ENCODE measurements at places on chromosomes 16 and 17.
A peak's percentile ranks its signal among the peaks of the same experiment; 100 is the strongest.

GRCh38 chr17:16150251-16150856, 65.0 kb downstream of the NCOR1 start:
- peaks cover 88% of the 10 kb centered on the region for H3K36me3 ChIP-seq
- H3K4me3 ChIP-seq, result no peak overlapping the region

DNA sequence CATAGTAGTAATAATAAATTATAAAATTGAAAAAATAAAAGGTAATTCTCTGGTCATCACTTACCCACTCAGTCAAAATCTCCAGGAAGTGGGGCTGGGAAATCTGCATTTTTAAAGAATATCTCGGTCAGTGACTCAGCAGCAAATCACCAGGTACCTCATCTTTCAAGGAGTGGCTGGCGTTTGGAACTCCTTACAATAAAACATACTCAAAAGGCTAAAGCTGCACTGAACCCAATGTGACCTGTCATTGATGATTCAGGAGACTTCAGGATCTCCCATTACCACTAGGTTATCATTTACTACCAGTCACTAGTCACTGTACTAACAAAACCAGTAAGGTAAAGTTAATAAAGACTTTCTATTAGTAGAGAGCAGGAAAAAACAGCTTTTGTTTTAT, 21.5 kb upstream of the RFFL start:
- H3K4me3 ChIP-seq, result peak overlapping the region; percentile 26
- peaks cover 89% of the 10 kb centered on the region for H3K4me1 ChIP-seq
- peaks cover 12% of the 10 kb centered on the region for H3K36me3 ChIP-seq
- DNase-seq, result no peak

DNA sequence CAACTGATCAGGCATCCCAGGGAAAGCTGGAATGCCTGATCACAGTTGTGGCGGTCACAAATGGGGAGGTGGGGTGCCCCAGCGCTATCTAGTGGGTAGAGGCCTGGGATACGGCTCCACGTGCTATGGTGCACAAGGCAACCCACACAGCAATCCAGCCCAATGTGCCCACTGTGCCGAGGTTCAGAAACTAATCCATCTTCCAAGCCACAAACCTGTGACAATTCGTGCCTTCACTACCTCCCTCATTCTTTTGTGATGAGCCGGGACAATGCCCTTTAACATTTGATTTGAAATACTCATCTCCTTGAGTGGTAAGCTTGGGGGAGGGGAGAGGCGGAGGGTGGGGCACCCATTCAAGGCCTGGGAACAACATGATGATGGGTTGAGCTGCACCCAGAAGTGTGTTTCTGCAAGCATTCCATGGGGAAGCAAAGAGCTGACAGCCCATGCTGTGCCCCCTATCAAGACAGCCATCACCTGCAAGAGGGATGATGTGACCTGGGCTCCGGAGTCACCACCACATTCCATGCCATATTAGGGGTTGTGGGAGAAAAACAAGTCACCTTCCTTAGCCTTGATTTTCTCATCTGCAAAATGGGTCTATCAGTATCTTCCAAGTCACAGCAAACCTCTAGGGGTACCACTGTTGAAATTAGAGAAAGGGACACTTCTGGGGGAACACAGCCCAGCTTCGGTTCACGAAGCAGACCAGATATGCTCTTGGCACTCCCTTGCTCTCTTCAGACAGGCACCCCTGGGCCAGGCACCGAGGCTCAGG, 3.7 kb downstream of the ELOB start:
- no peak for DNase-seq
- no peak overlapping the region for H3K4me3 ChIP-seq
- no peaks in the 10 kb centered on the region for H3K27me3 ChIP-seq
- H3K4me1 ChIP-seq, result peaks cover 47% of the 10 kb centered on the region
- peak overlapping the region; percentile 78 for H3K27ac ChIP-seq
- H3K36me3 ChIP-seq, result peaks cover 92% of the 10 kb centered on the region

DNA sequence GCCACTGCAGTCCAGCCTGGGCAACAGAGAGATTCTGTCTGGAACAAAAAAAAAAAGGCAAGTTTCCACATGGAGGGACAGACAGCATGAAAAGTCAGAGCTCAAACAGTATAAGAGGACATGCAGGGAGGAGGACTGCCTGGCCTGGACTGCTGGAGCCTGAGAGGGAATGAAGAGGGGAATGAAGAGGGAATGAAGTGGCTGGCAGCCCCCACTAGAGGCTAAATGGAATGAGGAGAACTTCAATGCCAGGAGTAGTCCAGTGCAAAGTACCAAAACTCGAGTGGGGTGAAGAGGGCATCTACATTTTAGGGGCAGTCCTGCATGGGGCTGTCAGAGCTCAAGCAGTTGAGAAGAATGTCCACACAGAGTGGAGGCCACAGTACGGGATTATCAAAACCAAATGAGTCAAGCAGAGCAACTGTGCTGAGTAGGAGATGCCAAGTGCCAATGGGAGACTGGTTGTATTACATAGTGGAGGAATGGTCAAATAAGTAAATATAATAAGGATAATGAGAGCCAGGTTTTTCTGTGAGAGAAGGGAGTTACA, 22.9 kb downstream of the IKZF3 start:
- H3K4me1 ChIP-seq, result peaks cover 57% of the 10 kb centered on the region
- peak overlapping the region; percentile 70 for H3K27ac ChIP-seq
- H3K4me3 ChIP-seq, result no peak overlapping the region
- peaks cover 93% of the 10 kb centered on the region for H3K36me3 ChIP-seq
- DNase-seq, result no peak
- no peaks in the 10 kb centered on the region for H3K27me3 ChIP-seq

DNA sequence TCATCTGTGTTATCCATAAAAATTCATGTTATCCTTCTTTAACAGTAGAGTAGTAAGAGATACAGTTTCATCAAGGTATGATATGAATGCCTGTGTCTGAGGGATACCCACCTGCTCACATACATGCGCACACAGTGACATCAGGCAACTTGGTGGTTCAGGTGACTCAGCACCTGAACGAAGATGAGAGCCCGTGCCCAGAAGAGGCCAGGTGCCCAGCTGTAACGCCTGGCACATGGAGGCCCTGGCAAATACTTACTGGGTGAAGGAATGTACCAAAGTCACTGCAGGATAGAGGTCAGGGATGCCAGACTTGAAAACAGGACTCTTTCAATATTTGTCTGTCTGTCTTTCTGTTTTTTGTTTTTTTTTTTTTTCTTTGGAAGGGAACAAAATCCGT, 72.6 kb upstream of the LGALS9 start:
- no peaks in the 10 kb centered on the region for H3K27me3 ChIP-seq
- peaks cover 24% of the 10 kb centered on the region for H3K4me1 ChIP-seq
- DNase-seq, result no peak
- no peak overlapping the region for H3K4me3 ChIP-seq
- H3K27ac ChIP-seq, result peak overlapping the region; percentile 5

DNA sequence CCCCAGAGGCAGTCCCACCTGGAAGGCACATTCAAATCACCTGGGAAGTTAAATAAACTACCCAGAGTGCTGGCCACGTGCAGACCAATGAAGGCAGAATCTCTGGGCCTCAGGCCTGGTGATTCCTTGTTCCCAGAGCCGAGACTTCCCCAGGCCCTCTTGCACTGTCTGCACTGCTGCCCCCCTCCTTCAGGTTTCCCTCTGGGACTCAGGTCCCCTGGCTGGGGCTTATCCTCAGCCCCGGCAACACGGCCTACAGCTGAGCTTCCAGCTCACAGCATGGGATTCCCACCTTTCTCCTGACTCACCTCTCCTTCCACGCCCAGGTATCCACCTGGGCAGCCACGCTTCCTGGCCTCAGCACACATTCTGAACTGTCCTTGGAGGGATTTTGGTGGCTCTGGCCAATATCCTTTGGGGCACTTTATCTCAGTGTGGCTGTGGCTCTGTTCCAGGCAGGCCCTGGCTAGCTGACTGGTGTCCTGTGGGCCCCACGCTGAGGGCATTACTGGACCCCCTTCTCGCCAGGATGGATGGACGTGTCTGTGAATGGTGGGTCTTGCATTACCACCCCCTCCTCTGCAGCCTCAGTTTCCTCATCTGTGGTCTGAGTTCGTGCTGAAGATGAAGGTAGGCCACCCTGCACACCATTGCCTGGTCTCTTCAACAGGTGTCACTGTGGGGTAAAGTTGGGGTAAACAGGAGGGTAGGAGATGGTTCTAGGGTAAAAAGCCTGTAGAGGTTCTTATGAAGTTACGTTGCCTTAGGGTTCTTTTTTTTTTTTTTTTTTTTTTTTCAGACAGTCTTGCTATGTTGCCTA, 165.7 kb downstream of the IRF8 start:
- no peaks in the 10 kb centered on the region for H3K36me3 ChIP-seq
- H3K27ac ChIP-seq, result no peak overlapping the region
- no peaks in the 10 kb centered on the region for H3K4me1 ChIP-seq
- H3K4me3 ChIP-seq, result no peak overlapping the region

GRCh38 chr16:78385086-78385805, 285.8 kb downstream of the WWOX start:
- no peak overlapping the region for H3K4me3 ChIP-seq
- DNase-seq, result no peak
- H3K27me3 ChIP-seq, result no peaks in the 10 kb centered on the region
- H3K36me3 ChIP-seq, result peaks cover 24% of the 10 kb centered on the region
- peaks cover 2% of the 10 kb centered on the region for H3K4me1 ChIP-seq
- H3K27ac ChIP-seq, result no peak overlapping the region

DNA sequence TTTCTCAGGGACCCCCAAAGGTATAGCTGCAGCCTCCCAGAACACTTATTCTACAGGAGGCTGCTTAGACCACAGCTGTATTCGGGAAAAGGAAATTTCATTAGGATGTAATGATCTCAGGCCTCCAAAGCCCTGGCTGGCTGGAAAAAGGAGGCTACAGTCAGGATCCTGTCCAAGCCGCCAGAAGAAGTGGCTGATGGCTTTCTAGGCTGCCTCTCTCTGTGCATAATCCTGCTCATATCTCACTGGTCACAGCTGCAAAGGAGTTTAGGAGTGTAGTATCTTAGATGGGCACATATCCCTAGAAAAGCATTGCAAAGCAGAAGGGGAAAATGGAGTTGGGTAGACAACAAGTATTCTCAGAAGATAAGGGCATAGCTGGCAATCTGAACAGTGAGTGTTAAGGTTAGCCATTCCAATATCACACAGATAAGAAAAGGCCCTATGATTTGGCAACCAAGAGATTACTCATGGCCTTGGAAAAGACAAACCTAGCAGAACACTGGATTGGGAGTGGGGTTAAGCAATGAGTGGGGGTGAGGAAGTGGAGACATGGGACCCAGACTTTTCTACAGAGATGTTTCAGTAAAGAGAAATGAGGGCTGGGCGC, 26.0 kb upstream of the PRKCA start:
- no peaks in the 10 kb centered on the region for H3K27me3 ChIP-seq
- H3K4me3 ChIP-seq, result no peak overlapping the region
- H3K36me3 ChIP-seq, result no peaks in the 10 kb centered on the region
- no peaks in the 10 kb centered on the region for H3K4me1 ChIP-seq
- DNase-seq, result no peak

GRCh38 chr17:28029044-28029443, 13.4 kb upstream of the NLK start:
- H3K27ac ChIP-seq, result no peak overlapping the region
- no peaks in the 10 kb centered on the region for H3K36me3 ChIP-seq
- H3K27me3 ChIP-seq, result no peaks in the 10 kb centered on the region
- DNase-seq, result no peak

GRCh38 chr17:20184977-20185619, 175.9 kb downstream of the SPECC1 start:
- peaks cover 6% of the 10 kb centered on the region for H3K4me1 ChIP-seq
- no peaks in the 10 kb centered on the region for H3K27me3 ChIP-seq
- no peak for DNase-seq
- H3K4me3 ChIP-seq, result no peak overlapping the region
- no peaks in the 10 kb centered on the region for H3K36me3 ChIP-seq
- H3K27ac ChIP-seq, result no peak overlapping the region
